ENCODE measurements at places on chromosomes 2 and 18. TPM values are rescaled to one million over a fixed set of nuclear protein-coding genes. Genes with fewer than 3 reads are reported as not detected.
A peak's percentile ranks its signal among the peaks of the same experiment; 100 is the strongest.

The NLRC4 gene
- 1.9 TPM for total RNA-seq

- no peak overlapping the region for H3K27ac ChIP-seq
- DNase-seq: no peak
- no peak overlapping the region for H3K4me3 ChIP-seq
- H3K4me1 ChIP-seq: no peaks in the 10 kb centered on the region
These were observed 79.7 kb downstream of the BCL2L11 start for GRCh38 chr2:111200333-111200881.

DNA sequence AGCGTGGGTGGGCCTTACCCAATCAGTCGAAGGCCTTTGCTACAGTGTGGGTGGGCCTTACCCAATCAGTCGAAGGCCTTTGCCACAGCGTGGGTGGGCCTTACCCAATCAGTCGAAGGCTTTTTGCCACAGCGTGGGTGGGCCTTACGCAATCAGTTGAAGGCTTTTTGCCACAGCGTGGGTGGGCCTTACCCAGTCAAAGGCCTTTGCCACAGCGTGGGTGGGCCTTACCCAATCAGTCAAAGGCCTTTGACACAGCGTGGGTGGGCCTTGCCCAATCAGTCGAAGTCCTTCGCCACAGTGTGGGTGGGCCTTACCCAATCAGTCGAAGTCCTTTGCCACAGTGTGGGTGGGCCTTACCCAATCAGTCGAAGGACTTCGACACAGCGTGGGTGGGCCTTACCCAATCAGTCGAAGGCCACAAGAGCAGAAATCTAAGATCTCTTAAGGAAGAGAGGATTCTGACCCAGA is 16.3 kb upstream of the GAL3ST2 start:
- no peaks in the 10 kb centered on the region for H3K4me1 ChIP-seq
- H3K36me3 ChIP-seq: peaks cover 3% of the 10 kb centered on the region
- H3K4me3 ChIP-seq: no peak overlapping the region
- H3K27ac ChIP-seq: no peak overlapping the region
- H3K27me3 ChIP-seq: no peaks in the 10 kb centered on the region

DNA sequence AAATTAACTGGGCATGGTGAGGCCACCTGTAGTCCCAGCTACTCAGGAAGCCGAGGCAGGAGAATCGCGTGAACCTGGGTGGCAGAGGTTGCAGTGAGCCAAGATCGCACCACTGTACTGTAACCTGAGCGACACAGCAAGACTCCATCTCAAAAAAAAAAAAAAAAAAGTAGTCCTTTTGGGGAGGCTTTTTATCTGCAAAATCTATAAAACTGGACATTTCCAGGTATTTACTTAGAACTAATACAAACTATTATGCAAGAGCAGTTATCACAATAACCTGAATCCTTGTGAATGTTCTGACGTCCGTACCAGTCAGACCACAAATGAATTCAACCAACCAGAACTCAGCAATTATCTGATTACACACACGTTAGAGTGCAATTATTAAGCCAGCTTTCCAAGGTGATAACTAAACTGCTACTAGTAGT is 8.8 kb upstream of the RAPH1 start:
- H3K4me3 ChIP-seq: no peak overlapping the region
- no peaks in the 10 kb centered on the region for H3K27me3 ChIP-seq
- H3K4me1 ChIP-seq: peaks cover 28% of the 10 kb centered on the region
- H3K27ac ChIP-seq: peak overlapping the region; percentile 34
- DNase-seq: peak; percentile 27

GRCh38 chr2:153891051-153891450 is 19.3 kb downstream of the GALNT13 start:
- H3K4me1 ChIP-seq: no peaks in the 10 kb centered on the region
- no peak for DNase-seq
- no peak overlapping the region for H3K27ac ChIP-seq
- H3K4me3 ChIP-seq: no peak overlapping the region
- no peaks in the 10 kb centered on the region for H3K36me3 ChIP-seq
- H3K27me3 ChIP-seq: no peaks in the 10 kb centered on the region

DNA sequence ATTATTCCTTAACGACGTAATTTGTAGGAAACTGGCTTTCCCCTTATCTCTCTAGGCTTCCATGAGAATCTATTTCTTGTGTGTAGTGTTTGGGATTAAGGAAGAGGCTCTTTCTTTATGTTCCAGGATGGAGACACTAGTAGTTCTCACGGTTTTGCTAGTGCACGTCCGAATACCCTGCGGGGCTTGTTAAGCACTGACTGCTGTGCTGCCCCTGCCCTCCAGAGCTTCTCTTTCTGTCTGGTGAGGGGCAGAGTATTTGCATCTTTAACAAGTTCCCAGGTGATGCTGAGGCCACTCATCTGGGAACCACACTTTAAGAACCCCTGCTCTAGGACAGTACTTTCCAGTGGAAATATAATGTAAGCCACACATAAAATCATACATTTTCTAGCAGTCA is 76.4 kb downstream of the SPATS2L start:
- H3K4me3 ChIP-seq: no peak overlapping the region
- peak overlapping the region; percentile 8 for H3K27ac ChIP-seq
- no peaks in the 10 kb centered on the region for H3K27me3 ChIP-seq
- no peak for DNase-seq

- H3K4me3 ChIP-seq: no peak overlapping the region
- H3K27ac ChIP-seq: no peak overlapping the region
- peaks cover 4% of the 10 kb centered on the region for H3K36me3 ChIP-seq
- no peaks in the 10 kb centered on the region for H3K27me3 ChIP-seq
- peak; percentile 12 for DNase-seq
These were observed 74.1 kb downstream of the CTIF start for GRCh38 chr18:48612917-48613316.

All from right lobe of liver (tissue), 6 donors.